Renal pelvis (tissue), 12 donors: ENCODE measurements at places on chromosomes 7 and 10.

DNA sequence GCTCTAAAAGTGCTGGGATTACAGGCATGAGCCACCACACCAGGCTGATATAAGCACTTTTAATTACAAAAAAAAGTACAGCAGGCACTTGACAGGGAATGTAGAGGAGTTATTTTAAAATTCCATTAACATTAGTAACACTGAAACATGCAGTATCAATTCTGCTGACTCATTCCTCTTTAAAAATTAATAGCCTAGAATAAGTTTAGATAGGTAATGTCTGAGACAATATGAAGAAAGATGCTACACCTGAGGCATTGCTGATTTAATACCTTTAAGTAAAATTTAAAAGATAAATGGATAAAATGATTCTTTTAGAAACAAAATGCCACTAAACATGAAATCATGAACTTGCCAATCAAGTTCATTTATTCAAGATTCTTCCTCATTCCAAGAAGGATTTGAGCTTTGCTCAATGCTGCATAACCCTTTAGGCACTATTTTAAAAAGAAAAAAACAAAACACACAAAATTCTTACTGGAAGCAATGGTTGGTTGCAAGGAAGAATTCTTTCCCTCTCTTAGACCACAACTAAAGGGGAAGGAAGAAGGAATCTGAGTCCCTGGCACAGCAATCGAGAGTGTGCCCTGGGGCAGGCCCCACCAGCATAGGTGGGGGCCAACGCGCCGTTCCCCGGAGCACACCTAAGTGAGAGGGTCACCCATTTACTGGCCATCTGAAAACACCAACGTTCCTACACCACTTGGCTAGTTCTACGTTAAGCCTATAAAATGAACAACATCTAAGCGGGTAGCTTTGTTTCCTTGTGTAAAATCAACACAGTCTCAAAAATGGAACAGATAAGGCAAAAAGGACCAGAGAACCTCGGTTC is 26.6 kb downstream of the ESYT2 start:
- DNase-seq = no peak

- DNase-seq = peak; percentile 35
Measured at GRCh38 chr7:88111140-88111743, 108.6 kb downstream of the SRI start.

DNA sequence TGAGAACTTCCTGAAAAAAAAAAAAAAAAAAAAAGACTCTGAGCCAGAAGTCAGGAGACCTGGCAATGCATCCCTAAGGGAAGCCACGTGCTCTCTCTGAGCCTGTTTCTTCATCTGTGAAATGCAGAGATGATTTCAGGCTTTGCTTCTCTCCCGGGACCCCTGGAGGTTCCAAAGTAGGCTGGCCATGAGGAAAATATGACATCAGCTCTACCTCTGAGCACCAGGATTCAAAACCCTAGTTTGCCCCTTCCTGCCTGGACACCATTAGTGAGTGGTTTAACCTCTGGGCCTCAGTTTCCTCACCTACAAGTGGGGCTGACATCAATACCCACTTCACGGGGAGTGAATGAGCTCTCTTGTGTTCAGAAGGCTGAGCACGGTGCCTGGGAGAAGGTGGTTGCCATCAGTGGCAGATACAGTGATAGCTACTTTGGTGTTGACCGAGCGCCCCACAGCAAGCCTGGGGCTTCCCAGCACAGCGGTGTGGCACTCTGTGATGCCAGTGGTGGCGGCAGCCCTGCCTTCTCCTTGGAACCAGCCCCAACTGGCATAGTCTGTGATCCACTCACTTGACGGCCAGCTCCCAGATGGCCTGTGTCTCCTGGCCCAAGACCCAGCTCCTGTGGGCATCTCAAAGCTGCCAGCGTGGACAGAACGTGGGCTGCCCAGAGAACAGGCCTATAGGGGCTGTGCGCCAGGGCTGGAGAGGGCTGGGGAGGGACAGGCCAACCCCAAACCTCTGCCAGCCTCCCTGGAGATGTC is 153.1 kb upstream of the UNC5B start:
- no peak for DNase-seq

- no peak for DNase-seq
Measured at GRCh38 chr7:5693529-5693928, 87.9 kb downstream of the RNF216 start.

DNA sequence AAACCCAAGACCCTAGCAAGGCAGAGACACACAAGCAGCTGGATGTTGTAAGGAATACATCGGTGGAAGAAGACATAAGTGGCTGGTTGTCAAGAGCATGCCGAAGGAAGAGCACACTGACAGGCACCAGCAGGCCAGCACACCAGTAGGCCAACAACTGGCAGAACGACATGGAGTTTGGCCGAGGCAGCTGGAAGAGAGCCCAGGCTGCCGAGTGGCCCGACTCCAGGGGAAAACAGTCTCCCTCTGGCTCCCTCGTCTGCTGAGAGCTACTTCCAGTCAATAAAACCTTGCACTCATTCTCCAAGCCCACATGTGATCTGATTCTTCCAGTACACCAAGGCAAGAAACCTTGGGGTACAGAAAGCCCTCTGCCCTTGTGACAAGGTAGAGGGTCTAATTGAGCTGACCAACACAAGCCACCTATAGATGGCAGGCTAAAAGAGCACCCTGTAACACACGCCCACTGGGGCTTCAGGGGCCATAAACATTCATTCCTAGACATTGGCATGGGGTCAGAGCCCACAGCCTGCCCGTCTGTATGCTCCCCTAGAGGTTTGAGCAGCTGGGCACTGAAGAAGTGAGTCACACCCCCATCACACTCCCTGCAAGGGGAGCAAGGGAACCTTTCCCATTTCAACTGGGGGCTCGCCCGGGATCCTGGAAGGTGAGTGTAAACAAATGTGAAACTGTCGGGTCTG is 14.7 kb upstream of the TNS3 start:
- DNase-seq = no peak
